A549 treated with CORT108297 at 1 μM for 4 hours (cell line): ENCODE measurements at places on chromosomes 5 and 9. TPM values are rescaled to one million over a fixed set of nuclear protein-coding genes. Genes with fewer than 3 reads are reported as not detected.

Gene MCTP1
- 7.4 to 11.1 TPM (median 10.1 TPM) in 5 replicates for total RNA-seq

Gene HINT2
- 69.8 to 110 TPM (median 103 TPM) in 5 replicates for total RNA-seq

Gene AP3B1
- 30.4 to 32.7 TPM (median 31.3 TPM) in 5 replicates for total RNA-seq

Gene SLCO6A1
- not detected in 5 replicates for total RNA-seq

Gene TAF11L5
- not detected in 5 replicates for total RNA-seq

Gene TMEM215
- 0.02 to 0.05 TPM in 2 of 5 replicates, not detected in the others for total RNA-seq

Gene BAAT
- 0.33 to 0.60 TPM (median 0.41 TPM) in 5 replicates for total RNA-seq
